T-cell (primary cell): ENCODE measurements at places on chromosomes 1 and 21.

- no peak for DNase-seq
Observed at GRCh38 chr1:175062858-175063257, 4.8 kb upstream of the TNN start.

DNA sequence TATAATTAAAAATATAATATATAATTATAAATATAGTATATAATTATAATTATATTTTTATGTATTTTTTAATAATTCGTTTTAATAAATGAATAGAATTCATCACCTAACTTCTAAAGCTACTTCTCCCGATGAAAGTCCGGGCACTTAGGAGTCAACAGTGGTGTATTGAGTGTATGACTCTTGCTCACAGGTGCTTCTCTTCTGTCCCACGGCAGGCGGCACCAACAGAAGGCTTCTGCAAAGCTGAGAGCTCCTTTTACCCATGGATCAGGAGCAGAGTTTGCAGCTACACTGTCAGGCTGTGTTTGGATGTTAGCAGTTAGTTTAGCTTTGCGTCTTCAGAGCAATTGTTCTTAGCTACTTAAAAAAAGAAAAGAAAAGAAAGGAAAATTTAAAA is 122.4 kb downstream of the LIPI start:
- DNase-seq = no peak

- no peak for DNase-seq
Observed at GRCh38 chr1:75172556-75172955, 38.4 kb downstream of the LHX8 start.

DNA sequence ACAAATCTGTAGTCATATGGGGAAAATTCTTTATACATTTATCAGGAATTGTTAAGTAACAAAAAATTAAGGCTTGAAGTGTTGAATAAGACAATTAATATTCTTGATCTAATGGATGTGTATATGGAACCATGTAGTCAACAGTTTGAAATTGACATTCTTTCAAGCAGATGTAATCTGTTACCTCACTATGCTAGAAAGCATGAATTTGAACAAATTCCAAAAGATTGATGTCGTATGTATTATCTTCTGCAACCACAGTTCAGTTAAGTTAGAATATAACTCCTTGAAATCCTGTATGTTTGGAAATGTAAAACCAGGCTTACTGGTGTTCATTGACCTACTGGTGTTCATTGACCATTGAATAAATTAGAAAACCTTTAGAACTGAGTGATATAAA is 16.1 kb downstream of the CCDC18 start:
- DNase-seq = no peak

DNA sequence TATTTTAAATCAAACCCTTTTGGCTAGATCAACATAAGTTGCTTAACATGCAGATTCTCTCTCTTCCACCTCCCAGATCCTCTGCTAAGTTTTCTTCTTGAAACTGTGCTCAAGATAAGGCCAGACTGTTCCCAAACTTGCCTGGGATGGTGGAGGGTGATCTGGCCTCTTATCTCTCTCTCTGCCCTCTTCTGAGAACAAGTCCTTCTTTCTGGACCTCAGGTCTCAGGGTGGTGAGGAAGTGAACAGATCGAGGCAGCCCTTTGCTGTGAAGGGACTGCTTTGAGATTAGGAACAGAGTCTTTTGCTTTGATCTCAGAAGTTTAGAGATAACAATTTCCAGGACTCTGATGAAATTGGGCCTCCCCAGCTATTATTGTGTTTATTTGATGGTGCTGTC is 70.7 kb downstream of the HUNK start:
- no peak for DNase-seq

GRCh38 chr1:236990052-236990445 is 14.2 kb downstream of the MT1HL1 start:
- DNase-seq = no peak

DNA sequence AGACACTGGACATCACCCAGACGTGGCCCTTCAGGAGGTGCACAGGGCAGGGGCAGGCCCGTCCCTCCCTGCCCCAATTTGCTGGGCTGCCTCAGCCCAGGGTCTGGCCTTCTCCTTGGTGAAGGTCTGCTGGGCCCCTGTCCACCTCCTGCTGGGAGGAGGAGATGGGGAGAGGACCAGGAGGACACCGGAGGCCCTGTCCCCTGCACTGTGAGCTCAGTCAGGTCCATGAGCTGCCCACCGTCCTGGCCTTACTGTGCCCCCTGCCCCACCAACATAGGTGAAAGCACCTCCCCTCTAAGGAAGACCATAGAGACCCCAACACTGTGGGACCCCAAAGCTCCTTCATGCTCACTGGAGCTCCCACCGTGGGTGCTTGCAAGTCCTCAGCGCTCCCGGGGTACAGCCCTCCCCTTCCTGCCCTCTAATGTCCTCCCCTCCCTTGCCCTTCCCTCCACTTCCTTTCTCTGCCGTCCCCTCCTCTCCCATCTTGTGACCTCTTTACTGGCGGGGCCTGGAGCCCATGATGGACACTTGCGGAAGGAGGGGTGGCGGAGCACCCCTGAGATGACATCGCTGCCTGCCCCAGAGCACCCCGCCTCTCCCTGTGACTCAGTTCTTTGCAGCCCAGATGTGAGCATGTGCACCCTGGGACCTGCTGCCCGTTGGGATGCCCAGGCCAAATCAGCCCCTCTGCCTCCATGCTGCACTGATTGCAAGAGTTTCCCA is 4.6 kb downstream of the LRRC3 start:
- DNase-seq = no peak

DNA sequence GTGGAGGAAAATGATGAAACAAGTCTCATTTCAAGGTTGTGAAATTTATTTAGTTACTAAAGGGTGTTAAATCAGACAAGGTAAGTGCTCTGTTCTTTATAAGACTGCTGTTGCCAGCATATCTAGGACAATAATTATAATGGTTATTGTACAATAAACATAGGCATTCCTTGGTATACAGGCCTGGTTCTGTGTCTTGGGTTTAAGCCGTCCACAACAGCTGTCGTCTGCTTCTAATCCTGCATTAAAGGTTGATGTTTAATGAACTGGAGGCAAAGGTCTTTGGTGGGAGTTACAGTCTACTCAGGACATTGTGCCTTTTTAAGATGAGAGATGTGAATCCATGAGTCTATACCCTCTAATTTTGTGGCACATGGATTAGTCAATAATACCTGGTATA is 23.4 kb upstream of the FMO4 start:
- DNase-seq = no peak
